ENCODE measurements at places on chromosomes 3 and 15. TPM values are rescaled to one million over a fixed set of nuclear protein-coding genes. Genes with fewer than 3 reads are reported as not detected.

Gene NANOGP8
- not detected for total RNA-seq

Gene FOXB1
- total RNA-seq, result not detected

Gene SCAANT1
- not detected for total RNA-seq

Gene FGF12
- total RNA-seq, result not detected

Gene LOXL1
- not detected for total RNA-seq
